GM23248 (cell line): ENCODE measurements at places on chromosomes 12 and 14.
A peak's percentile ranks its signal among the peaks of the same experiment; 100 is the strongest.

- no peak for DNase-seq
Observed at GRCh38 chr12:95365912-95366311, 108.0 kb upstream of the METAP2 start.

DNA sequence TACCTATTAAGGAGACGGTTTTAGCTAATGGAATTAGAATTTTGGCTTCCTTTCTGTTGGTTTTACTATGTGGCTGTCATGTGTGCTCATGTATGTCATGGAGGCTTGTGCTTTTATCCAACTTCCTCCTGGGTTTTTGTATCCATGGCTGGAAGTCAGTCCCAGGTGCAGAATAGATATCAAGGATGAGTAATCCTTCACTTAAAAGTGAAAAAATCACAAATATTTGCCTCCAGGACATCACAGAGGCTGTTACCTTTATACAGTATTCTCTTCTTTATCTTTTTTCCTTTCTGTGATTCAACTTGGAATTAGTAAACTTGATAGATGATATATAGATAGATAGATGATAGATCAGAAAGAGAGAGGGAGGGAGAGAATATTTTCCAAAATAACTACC lies 706.8 kb downstream of the GALC start:
- no peak for DNase-seq

GRCh38 chr12:25924491-25925001 lies 33.9 kb upstream of the RASSF8 start:
- DNase-seq, result peak; percentile 43

DNA sequence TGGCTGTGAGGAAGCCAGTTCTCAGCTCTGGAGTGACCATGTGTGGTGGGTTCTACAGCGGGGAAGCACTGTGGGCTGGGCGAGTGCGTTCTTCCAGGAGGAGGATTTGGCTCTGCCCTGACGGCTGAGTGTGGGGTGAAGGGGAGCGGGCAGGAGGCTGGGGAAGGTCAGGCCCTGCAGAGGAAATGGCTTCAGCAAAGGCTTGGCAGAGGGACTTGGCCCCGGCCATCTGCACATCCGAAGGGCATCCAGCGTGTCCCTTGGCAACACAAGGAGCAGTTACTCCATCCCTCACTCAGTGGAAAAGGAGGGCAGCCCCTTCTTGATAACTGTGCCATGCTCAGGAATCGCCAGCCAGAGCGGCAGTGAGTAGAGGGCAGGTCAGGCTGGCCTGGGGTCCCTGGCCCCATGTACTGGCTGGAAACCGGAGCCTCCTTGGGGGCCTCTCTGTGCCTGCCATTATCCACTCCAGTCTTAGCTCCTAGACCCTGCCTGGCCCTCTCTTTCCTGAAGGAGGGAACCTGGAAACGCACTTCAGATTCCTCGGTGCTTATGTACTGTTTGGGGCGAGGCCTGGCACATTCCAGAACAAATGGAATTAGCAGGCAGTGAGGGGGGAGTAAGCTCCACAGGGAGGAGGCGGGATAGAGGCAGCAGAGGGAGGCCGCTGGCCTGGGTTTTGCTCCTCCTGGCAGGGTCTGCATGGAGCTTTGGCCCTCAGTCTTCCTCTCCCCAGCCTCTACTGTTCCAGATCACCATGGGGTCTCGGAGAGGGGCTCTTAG lies 133.6 kb upstream of the NCOR2 start:
- DNase-seq, result peak; percentile 69

- DNase-seq, result no peak
Observed at GRCh38 chr12:59999291-59999690, 403.5 kb downstream of the SLC16A7 start.

- no peak for DNase-seq
Observed at GRCh38 chr14:87283547-87283946, 709.4 kb downstream of the GALC start.

DNA sequence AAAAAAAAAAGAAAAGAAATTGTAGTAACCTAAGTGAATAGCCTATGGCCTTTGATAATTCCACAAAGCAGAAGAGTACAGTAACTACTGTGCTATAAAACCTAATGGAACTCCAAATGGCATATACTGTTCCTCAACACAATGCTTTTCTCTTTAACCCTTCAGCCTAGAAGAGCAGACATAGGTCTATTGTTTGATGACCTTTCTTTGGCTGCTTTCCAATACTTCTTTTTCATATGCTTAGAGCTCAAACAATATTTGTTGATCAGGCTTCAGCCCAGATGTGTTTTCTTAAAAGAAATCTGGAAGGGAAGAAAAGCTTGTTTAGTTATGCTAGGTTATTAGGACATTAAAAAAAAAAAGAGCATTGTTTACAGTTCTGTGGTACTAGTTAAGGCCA lies 116.4 kb downstream of the NTN4 start:
- no peak for DNase-seq

DNA sequence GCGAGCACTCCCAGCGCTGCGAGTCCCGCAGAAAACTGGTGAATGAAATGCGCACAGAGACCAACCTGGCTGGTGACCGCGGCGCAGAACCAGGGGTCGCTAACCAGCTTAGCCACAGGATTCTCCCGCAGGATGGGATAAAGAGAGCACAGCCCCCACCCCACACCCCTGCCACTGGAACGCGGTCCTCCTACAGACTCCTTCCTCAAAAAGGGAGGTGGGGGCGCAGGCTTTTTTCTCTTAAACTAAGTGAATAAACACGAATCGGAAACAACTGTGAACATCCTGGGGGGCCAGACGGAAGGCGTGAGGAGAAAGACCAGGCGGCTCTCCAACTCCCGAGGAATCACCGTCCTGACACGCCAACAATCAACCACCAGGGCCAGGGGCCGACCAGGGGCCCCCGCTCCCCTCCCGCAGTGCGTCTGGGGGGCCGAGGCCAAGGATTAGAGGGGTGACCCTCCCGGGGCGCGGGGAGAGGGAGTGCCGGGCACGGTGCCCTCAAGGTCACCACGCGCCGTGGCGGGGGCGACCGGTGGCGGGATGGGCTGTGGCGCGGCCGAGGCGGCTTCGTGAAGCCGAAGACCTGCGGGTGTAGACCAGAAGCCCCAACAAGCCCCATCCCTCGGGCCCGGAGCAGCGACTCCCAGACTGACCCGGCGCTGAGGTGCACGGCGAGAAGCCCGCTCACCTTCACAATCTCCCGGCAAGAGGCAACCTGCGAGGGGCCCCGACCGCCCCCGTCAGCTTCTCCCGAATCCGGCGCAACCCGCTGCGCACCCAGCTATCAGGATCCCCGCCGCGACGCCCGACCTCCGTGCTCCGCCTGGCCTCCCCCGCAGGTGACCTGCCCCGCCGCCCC lies 704 bp downstream of the ATP2B1 start:
- peak; percentile 73 for DNase-seq
